Suprapubic skin (tissue), 4 donors: ENCODE measurements at places on chromosomes 7 and 10.

GRCh38 chr10:22002591-22003176 is 846 bp downstream of the DNAJC1 start:
- DNase-seq, result no peak

DNA sequence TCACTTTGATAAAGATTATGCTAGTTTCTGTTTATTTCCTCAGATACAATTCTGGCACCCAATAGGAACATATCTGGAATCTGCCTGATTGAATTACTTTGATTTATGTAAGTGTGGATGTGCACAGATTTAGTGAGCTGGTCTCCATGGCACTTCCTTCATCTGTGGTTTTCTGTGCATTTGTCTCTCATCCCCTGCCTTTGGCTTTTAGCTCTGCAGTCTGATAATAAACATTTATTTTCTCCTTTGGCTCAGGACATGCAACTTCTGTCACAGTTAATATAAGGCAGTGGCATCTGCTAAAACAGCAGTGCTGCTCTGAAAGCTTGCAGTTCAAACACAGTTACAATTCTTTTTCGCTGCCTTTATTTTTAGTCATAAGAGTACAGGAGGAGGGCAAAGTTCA is 273.7 kb upstream of the CHRM2 start:
- DNase-seq, result no peak

DNA sequence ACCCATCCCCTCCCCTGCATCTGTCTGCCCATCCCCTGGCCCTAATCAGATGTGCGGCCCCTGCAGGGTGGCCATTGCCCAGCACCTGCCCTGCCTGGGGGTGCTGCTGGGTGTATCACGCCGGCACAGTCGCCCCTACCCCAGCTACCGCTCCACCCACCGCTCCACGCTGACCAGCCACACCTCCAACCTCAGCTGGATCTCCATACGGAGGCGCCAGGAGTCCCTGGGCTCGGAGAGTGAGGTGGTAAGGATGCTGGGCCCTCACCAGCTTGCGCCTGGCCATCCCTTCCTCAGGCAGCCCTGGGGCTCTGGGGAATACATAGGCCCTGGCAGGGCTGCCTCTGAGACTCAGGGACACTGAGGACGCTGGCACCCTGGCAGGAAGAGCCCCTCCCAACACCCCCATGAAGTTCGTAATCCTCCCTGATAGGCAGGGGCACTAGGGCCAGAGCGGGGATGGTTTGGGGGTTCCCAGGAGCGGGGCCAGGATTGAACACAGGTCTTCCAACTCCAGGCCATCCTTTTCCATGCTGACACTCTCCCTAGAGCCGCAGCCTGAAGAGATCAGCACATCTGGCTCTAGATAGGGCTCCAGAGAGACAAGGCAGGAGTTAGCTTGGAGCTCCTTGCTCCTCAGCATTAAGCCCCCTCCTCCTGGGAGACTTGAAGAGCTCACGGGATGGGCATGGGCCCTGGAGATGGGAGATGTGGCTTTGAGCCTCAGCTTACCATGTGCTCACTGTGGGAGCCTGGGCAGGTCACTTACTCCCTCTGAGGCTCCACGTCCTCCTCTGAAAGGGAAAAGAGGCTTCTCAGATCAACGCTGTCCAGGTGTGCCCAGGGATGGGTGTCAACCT is 5.9 kb upstream of the LDB3 start:
- DNase-seq, result no peak

GRCh38 chr7:128986609-128987008 is 48.9 kb downstream of the IRF5 start:
- DNase-seq, result no peak

DNA sequence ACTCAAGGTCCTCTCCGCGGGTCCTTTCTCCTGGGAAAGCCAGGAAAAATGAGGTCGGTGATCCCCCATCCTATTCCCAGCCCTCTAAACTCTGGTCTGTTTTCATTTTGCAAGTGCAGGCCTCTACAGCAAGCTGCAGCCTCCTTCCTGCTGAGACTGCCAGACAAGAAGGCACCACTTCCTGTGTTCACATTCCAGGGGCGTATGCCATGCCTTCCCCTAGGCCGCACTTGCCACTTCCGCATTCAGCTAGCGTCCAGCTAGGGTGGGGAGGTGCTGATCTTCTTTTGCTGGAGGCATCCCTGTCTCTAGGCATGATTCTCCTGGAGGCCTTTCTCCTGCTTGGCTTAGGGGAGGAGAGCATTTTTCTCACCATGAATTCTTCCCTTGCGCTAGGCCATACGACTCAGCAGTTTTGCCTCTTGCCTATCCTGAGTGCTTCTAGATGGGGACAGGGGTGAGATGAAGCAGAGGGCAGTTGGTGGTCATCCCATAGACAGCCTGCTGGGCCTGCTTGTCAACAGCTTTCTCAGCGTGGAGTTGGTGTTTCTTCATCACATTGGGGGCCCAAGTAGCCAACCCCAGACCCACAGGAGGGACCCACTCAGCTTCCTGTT is 328.9 kb downstream of the RPS24 start:
- no peak for DNase-seq

GRCh38 chr10:88952647-88953111 is at the start of gene ACTA2:
ACTA2 (minus strand) TSS chr10:88952773; CDS start chr10:88948930, 3,843 bp downstream.
- DNase-seq, result no peak

GRCh38 chr7:99305473-99306260 is 20.0 kb upstream of the ARPC1A start:
- DNase-seq, result no peak

- DNase-seq, result no peak
These were observed 980 bp downstream of the ADAMTS14 start for GRCh38 chr10:70673043-70673928.

- DNase-seq, result no peak
These were observed 612.4 kb downstream of the TNS3 start for GRCh38 chr7:46969303-46970130.

GRCh38 chr10:23534326-23534725 is 95.5 kb downstream of the OTUD1 start:
- no peak for DNase-seq

GRCh38 chr10:35637462-35637861 is 4.6 kb downstream of the FZD8 start:
- no peak for DNase-seq

DNA sequence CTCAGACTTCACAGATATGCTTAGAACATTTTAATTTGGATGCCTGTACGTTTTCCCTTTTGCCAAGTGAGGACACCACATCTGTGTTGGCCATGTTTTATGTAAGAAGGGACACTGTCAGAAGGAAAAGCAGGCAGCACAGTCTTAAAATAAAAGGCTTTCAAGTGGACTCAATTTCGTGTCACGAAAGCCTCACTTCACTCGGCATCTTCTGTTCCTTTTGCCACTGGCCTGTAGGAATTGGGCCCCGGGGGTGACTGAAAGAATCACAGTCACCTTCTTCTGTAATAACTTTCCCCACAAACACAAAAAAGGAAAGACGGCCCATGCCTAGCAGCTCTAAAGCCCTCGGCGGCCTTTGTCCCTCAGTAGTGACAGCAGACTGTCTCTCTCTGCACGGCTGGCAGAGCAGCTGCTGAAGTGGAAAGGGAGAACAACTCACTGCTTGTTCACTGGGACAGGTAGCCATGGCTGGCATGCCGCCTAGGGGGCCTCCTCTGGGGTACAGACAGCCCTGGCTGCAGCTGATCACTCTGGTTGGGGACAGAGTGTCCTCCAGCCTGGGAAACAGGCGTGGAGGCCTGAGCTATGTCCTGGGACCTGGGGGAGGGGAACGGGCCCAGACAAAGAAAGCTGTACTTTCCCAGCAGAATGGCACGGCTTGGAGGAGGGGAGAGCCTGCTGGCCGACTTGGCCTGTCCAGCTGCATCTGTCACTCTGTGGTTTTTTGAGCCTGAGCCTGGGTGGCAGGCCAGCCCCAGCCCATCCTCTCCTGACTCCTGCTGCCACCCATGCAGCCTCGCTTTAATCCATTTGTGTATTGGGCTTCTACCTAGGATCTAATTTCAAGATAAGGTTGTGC is 4.4 kb downstream of the RASSF4 start:
- no peak for DNase-seq

DNA sequence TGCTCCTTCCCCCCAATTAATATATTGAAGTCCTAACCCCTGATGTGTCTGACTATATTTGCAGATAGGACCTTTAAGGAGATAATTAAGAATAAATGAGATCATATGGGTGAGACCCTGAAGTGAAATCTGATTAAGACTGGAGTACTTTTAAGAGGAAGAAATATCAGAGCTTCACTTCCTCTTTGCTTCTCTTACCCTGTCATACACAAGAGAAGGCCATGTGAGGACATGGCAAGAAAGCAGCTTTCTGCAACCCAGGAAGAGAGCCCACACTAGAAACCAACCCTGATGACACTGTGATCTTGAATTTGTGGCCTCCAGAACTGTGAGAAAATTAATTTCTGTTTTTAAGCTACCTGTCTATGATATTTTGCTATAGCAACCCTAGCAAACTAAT is 44.2 kb downstream of the JMJD1C start:
- no peak for DNase-seq

DNA sequence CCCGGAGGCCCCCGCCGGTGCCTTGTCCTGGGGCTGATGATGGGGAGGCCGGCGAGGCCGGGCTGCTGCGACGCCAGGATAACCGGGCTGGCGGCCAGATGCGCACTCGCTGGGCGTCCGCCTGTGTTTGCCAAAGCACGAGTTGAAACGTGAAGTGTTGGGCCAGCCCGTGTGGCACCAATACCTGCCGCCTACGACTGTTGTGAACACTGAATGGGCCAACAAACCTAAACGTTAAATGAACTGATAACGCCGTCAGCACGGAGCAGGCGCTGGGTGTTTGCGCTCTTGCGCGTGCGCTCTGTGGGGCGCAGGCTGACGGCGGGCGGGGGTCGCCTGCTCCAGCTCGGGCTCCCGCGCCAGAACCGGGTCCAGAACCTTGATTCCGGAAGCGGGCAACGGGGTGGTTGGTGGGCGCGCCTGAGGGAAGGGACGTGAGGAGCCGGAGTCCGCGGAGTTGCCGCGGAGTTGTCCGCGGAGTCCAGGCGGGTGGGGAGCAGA is 658 bp downstream of the CYP2E1 start:
- DNase-seq, result no peak

- no peak for DNase-seq
These were observed 90.1 kb downstream of the NPSR1 start for GRCh38 chr7:34747867-34748727.

GRCh38 chr10:123636598-123637325 is 29.4 kb upstream of the GPR26 start:
- DNase-seq, result no peak

DNA sequence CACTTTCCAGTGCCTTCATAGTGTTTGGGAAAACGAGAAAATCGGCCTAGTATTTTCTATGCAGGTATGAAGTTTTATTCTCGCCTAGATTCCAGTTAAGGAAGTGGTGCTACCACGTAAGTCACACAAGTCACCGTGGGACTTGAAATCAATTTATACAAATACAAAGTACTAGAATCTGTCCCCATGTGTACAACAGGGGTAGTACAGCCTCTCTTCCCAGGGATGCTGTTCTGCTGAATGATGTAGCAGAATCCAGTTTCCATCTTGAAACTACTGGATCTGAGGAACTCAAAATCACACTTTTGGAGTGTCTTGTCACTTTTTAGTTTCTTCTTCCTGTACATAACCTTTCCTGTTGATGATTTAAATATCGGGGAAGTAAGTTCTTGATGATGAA is 129.4 kb downstream of the SFMBT2 start:
- DNase-seq, result no peak

GRCh38 chr10:11017000-11017569 is 587 bp upstream of the CELF2 start:
- DNase-seq, result no peak

- DNase-seq, result no peak
These were observed 20.4 kb downstream of the MKRN1 start for GRCh38 chr7:140458916-140459315.

DNA sequence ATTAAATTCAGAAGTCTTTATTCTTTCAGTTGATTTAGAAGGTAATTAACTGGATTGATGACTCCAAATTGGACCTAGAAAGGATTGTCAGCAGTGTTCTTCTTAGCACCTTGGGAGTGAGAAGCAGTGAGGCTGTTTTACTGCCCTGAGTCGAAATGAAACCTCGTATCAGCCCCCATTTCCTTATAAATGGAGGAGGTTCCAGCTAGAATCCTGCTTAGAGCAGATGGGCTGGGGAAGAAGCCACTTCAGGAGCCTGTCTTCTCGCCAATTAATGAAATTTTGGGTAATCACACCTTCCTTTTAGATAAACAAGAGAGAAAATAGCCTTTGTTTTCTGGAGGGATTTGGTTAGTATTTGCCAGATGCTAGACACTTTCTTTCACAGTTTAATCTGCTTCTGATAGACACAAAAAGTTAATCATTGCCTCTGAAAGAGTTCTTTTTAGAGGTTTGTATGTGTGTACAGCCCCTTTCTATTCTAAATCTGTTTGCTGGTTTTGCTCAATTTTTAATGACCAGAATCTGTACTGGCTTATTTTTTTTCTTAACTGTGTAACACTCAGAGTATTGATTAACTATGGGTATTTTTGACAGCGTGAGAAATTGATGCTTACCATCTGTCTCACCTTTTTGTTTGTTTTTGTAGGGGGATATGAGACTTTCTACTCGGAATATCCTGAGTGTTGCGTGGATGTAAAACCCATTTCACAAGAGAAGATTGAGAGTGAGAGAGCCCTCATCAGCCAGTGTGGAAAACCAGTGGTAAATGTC is 4.6 kb downstream of the DUSP5 start:
- no peak for DNase-seq

GRCh38 chr10:70558871-70559810 is 43.4 kb downstream of the PRF1 start:
- DNase-seq, result no peak

- no peak for DNase-seq
These were observed 342.1 kb downstream of the PHF14 start for GRCh38 chr7:11315666-11316258.

GRCh38 chr10:111004016-111004415 is 72.8 kb upstream of the ADRA2A start:
- DNase-seq, result no peak
